AG20443 (cell line): ENCODE measurements at places on chromosomes 7 and 10.

- DNase-seq, result no peak
Measured at GRCh38 chr10:95451150-95451549, 110.0 kb downstream of the SORBS1 start.

- DNase-seq, result no peak
Measured at GRCh38 chr7:98221611-98222532, 10.6 kb downstream of the BHLHA15 start.

- no peak for DNase-seq
Measured at GRCh38 chr10:119724593-119725516, 995 bp upstream of the INPP5F start.

DNA sequence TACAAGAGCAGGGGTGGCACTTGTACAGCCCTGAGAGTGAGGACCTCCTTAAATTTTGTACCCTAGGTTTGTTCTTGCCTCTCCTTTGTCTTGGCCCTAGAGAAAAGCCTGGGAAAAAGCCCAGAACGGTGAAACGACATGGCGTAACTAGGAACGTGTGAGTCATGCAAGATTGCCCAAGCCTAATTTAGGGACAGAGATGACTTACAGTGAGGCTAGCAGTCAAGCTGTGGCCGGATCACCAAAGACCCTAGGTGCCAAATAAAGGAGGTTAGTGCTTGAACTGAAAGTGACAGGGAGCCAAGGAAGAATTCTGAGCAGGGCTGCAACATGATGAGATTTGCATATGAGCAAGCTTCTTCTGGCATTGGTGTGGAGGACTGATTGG is 25.1 kb downstream of the TBXAS1 start:
- DNase-seq, result peak; percentile 87

GRCh38 chr7:67525588-67525987 is 529.0 kb downstream of the TYW1 start:
- DNase-seq, result no peak

GRCh38 chr7:36084485-36085091 is 68.5 kb upstream of the EEPD1 start:
- DNase-seq, result peak; percentile 55

DNA sequence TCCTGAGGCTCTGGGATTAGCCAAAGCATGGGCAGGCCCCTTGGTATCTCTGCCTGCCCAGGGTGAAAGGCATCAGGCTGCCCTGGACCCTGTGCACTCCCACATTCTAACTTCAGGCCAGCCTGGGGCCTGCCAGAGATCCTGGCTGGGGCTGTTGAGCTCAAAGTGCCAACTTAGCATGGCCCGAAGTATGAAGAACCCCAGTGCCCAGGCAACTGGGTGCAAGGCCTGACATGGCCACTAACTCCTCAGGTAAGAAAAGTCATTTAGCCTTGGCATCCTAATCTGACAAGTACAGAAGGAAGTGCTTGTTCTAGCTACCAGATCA is 43.2 kb downstream of the FAM53B start:
- no peak for DNase-seq

DNA sequence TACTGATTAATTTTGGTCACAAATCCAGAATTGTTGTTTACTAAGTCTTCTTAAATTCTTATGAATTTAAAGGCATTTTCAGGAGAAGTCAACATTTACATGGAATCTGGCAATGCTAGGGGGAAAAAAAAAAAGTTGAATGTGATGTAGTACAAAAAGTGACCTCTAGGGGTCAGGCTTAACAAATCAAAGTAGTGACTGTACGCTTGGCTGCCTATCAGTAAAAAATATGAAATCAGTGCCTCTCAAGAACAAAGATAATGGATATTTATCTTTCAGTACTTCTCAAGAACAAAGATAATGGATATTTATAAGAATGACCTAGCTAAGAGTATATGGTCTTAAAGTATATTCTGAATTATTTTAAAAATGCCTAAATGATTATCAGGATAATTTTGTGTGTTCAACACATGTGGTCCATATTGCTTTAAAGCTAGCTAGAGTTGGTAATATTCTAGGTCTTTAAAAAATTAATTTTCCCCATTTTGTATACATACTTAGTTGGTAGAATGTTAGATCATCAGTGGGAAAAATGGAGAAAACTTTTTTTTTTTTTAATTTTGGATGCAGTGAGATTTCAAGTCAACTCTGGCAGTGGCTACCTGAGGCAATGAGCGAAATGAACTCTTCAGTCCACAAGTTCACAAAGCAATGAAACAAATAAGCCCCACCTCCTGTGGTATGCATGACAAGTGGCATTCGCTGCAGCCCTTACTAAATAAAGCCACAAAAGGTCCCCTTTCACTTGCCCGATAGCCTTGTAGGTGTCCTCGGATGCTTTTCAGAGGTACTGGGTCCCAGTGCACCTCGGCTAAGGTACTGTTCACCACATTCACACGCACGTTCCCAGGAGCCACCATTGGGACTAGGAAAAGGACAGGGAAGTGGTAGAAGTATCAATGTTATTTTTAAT is 51.2 kb upstream of the LAMB4 start:
- DNase-seq, result peak; percentile 51

GRCh38 chr7:158811461-158811860 is 17.8 kb downstream of the ESYT2 start:
- peak; percentile 71 for DNase-seq

GRCh38 chr7:5360451-5360850 is 63.2 kb downstream of the TNRC18 start:
- DNase-seq, result no peak

DNA sequence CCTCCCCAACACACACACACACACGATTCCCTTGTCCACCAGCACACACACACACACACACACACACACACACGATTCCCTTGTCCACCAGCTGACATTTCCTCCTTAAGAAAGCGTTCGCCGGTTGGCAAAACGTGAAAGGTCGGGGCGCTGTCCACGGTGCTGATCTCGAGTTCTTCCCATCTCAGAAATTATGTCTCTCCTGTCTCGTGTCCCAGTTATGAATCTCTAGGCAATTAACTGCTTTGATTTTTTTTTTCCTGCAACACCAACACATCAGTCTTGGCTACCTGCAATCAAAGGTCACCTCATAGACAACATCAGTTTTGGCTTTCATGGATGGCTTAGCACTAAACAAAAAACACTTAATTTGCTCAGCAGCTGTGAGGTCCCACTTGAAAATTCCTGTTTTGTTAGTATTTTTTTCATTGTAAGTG is 1.9 kb downstream of the INA start:
- DNase-seq, result peak; percentile 55

- DNase-seq, result no peak
Measured at GRCh38 chr7:43856996-43857395, 12.3 kb downstream of the MRPS24 start.

DNA sequence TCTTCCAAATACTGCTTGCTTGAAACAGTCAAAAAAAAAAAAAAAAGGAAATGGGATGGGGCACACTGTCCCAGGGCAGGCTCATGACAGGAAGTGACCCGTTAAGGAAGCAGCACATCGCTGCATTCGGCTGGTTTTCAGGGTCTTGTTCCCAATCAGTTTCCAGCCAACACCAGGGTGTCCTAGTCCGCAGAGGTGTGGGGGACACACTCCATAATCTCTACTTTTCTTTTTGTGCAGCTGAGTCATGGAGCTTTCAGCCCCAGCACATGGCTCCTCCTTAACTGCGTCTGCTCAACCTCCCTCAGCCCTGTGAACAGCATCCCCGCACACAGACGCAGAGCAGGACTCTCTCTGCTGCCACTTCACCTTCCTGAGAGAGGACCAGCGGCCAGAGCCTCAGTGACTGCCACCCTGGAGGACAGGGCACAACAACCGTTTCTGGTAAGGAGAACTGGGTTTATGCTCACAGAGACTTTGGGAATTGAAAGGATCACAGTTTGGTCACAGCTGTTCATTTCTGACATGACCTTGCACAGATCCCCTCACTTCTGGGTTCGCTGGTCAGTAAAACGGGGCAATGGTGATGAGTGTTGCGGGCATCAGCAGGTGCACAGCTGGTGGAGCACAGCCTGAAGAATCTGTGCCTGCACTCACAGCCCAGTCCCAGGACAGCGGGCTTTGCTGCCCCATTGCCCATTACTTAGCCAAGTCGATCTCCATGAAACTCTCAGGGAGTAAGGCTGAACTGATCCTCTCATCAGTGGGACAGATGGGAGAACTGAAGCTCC is at the start of gene GIMAP5:
Gene GIMAP5, plus strand, starts transcription at position 154 of the 791 bp plus-strand sequence. CDS start 3,467 bp downstream, outside the sequence.
- no peak for DNase-seq

DNA sequence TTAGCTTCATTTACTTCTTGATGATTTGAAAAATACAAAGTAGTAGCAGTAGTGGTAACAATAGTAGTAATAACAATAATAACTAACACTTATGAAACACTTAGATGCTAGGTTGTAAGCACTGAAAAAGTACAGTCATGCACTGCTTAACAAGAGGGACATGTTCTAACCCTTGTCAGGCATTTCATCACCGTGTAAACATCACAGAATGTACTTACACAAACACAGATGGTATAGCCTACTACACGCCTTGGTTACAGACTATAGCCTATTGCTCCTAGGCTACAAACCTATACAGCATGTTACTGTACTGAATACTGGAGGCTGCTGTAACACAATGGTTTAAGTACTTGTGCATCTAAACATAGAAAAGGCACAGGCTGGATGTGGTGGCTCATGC is 60.6 kb downstream of the PUS7 start:
- no peak for DNase-seq

DNA sequence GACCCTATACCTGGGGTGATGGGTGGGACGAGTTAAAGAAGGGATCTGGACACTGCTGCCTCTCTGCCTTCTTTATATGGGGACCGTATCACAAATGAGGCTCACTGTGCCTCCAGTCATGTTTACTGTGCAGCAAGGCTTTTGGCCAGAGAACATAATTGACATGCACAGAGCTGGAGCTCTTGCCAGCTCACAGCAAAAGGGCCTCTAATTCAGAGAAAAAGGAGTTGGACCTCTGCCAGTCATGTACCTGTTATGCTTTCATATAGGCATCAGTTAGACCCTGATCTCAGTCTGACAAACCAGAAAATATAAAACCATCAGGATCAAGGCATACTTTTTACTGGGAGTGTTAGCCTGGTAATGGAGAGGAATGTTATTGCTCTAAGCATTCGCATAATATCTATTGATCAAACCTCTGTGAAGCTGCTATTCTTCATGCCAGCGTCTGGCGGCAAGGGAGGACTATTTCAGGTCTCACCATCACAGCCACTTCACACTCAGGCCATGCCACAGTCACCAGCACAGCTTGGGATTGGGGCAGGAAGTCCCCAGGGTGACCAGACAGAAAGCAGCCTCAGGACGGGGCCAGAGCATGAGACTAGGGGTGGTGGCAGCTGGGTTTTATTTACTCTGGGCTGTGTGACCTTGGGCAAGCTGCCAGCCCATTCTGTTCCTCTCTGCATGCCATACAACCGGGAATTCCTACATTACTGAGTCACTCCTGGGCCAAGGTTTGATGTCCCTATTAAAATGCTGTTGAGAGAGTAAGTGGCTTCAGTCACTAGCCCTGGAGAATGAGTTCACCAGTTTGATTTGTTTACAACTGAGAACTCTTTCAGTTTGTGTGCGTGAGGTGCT is 90.1 kb downstream of the NPSR1 start:
- DNase-seq, result peak; percentile 76

DNA sequence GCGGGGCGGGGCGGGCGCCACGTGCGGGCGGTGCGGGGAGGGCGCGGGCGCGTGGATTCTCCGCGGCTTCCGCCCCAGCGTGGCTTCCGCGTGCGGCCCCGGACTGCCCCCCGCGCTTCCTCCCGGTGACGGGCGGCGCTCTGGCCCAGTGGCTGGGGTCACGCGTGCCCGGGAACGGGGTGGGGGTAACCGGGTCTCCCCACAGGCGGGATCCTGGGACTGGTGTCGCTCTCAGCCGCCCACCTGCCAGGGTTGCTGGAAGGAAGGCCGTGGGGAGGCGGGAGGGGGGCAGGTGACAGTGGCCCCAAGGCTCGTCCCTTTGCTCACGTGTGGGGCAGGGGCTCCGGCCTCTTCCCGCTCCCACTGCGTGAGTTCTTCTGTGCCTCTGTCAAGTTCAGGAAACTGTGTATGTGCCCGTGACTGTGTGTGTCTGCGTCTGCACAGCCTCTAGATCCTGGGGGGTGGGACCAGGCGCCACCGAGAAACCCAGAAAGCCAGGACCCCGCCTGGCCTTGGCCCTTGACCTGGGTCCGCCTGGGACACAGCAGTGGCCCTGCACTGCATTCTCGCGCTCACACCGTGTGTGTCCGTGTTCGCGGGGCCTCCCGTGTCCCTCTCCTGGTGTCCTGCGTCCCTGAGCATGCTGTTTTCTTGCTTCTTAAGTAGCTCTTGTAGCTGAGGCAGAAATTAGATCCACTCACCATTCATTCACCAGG is 919 bp downstream of the MAFK start:
- peak; percentile 32 for DNase-seq

GRCh38 chr7:146943483-146943882 is 826.9 kb downstream of the CNTNAP2 start:
- DNase-seq, result no peak

GRCh38 chr7:4202954-4203353 is 479.1 kb upstream of the FOXK1 start:
- DNase-seq, result no peak

GRCh38 chr10:71323407-71323806 is 4.3 kb downstream of the SLC29A3 start:
- DNase-seq, result no peak

GRCh38 chr7:141714571-141714970 is 6.4 kb downstream of the WEE2 start:
- DNase-seq, result no peak

DNA sequence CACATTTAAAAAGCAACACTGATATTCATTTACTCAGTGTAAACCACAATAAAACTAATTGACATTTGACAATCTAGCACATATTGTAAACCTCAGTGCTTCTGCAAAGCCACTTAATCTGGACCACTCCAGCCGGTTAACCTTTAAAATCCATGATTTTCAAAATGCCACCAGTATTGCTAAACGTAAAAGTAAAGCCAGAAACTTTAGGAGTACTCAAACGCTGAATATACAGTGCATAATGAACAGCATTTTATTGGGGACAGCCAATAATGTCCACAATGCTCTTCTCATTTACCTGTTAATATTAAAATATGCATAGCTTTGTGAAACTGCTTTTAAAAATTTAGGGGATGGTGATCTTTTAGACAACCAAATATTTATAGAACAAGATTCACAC is 10.8 kb downstream of the HNRNPA2B1 start:
- no peak for DNase-seq

GRCh38 chr7:16609842-16610450 is 35.6 kb downstream of the ANKMY2 start:
- DNase-seq, result no peak

GRCh38 chr10:108275895-108276685 is 1111.6 kb upstream of the SORCS1 start:
- no peak for DNase-seq
